ENCODE measurements at places on chromosomes 3 and 15.

DNA sequence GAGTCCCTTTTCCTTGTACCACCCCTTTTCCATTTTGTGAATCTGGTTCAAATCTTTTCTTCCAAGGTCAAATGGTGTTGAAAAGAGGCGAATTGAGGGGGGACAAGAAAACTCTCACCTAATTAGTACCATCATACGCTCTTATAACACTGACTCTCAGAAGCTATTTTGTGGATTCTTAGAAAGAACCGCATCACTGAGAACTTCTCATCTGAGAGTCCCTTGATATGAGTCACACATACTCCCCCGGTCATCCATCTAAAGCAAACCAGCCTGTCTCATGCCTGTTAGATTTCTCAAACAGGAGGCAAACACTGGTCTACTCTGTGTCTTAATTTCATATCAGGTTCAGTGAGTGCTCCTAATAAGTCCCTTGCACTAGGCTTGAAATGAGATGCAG, 76.5 kb upstream of the SPRED1 start:
- DNase-seq, result peak; percentile 4

GRCh38 chr15:41892621-41893421, 1.0 kb downstream of the SPTBN5 start:
- DNase-seq, result no peak

DNA sequence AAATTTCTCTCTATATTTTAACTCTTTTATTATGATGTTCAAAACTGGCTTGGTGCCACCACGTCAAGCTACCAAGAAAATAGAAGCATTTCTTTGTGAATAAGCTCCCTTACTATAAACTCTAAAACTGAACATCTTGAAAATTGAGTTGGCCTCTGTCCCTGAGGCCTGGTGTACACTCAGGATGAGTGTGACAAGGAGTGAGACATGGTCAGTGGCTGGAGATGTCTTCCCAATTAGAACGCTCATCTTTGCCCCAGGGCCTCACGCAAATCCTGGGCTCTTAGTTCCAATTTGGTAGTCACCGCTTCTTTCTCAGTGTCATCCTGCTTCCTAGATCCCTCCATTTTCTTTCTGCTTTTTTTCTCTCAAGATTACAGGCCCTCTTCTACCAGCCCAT, 26.2 kb downstream of the SLC2A2 start:
- DNase-seq, result no peak

DNA sequence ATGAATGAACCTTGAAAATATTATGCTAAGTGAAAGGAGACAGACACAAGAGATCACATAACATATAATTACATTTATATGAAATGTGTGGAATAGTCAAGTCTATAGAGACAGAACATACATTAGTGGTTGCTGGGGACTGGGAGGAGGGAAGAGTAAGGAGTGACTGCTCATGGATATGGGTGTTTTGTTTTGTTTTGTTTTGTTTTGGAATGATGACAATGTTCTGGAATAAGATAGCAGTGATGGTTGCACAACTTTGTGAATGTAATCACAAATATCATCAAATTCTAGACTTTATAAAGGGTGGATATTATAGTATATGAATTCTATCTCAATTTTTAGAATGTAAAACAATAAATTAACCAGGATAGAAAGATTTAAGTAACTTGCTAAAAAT, 57.4 kb upstream of the PHLDB2 start:
- DNase-seq, result no peak

- DNase-seq, result no peak
Measured at GRCh38 chr3:13108861-13109260, 35.6 kb upstream of the IQSEC1 start.

DNA sequence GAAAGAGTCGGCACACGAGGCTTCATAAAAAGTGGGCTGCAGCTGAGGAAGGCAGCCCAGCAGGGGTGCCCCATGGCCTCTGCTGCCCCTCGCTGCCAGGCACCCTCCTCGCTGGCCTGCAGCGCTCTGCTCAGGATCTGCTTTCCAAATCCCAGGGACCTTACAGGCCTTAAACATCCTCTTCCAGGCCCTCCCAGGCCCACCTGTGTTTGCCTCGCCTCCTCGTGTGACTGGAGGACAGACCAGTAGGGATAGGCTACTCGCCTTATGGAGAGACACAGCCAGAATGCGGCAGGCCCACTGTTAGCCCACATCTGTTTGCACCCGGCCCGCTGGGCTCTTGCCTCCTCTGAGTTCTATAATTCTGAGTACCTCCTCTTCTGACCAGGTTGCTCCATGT, 124.5 kb upstream of the PLXNA1 start:
- no peak for DNase-seq

- peak; percentile 53 for DNase-seq
Measured at GRCh38 chr3:128067489-128067888, 15.3 kb downstream of the SEC61A1 start.

DNA sequence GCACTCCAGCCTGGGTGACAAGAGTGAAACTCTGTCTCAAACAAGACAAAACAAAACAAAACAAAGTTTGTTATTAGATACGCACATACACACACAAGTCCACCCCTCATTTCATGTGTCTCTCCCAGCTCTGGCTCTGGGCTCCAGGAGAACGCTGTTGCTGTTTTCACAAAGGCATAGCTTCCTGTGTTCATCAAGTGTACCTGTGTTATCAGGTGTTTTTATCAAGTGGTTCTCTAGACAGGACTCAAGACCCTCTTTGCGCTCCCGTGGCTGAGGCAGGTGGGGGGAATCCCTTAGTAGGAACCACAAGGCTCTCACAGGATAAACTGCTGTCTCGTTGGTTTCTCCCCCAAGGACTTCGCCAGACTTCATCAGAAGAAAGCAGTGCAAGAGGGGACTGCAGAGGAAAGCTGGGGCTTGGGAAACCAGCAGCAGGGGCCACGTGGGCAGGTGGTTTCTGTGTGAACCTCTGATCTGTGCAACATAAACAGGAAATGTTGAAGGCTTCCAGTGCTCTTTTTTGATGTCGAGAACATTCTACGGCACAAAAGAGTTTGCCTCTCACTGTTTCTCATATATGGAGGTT, 6.9 kb upstream of the PPP1R2 start:
- peak; percentile 54 for DNase-seq

DNA sequence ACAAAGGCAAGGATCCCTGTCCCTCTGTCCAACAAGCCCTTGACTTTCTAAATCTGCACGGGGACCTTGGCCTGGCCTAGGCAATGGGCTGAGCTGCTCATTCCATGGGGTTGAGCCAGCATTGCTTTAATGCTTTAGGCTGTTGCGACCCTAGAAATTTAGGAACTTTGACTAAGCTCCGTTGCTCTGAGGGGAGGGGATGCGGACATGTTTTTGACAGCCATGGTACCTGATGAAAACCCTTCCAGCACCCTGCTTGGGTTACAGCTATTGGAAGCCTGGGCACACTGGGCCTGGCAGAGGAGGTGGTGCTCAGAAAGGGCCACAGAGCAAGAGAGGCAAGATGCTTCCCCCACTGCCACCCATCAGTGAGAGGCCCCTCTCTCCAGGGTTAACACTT, 37.1 kb downstream of the SYNM start:
- no peak for DNase-seq

GRCh38 chr15:93671387-93671943, 559.9 kb upstream of the MCTP2 start:
- no peak for DNase-seq

- DNase-seq, result no peak
Measured at GRCh38 chr3:111498022-111498421, 44.0 kb upstream of the CD96 start.

DNA sequence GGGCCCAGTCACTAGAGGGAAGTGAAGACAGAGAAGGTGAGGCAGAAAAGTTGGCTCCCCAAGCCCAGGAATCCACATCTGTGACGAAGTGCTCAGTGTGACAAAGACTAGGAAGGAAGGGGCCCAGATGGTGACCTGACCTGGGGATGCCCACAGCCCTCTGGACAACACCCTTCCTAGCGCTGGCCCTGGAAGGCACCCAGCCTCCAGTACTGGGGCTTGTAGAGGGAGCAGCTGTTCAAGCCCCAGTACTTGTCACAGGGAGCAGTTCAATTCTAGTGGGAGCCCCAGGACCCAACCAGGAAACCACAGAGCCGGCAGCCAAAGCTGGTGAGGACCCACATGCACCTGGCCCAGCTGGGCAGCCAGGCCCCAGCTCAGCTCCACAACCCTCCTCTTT, 190.8 kb downstream of the XXYLT1 start:
- peak; percentile 41 for DNase-seq

- DNase-seq, result no peak
Measured at GRCh38 chr3:94081884-94082283, 19.0 kb downstream of the NSUN3 start.

DNA sequence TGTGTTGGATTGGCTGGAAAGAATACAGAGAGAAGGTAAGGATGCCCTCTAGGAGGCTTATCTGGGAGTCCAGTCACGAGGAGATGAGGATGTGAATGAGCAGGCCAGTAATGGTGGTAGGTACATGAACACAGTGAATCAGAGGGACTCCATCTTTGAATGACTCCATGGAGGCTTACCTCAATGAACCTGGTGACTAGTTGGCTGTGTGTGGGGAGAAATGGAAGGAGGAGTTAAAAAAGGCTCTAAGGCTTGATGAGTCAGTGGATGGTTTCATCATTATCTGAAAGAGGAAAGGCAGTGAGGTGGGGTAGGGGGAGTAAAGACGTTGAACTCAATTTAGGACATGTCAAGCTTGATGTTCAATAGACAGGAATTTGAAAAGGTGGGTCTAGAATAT, 61.1 kb downstream of the KCNAB1 start:
- no peak for DNase-seq

DNA sequence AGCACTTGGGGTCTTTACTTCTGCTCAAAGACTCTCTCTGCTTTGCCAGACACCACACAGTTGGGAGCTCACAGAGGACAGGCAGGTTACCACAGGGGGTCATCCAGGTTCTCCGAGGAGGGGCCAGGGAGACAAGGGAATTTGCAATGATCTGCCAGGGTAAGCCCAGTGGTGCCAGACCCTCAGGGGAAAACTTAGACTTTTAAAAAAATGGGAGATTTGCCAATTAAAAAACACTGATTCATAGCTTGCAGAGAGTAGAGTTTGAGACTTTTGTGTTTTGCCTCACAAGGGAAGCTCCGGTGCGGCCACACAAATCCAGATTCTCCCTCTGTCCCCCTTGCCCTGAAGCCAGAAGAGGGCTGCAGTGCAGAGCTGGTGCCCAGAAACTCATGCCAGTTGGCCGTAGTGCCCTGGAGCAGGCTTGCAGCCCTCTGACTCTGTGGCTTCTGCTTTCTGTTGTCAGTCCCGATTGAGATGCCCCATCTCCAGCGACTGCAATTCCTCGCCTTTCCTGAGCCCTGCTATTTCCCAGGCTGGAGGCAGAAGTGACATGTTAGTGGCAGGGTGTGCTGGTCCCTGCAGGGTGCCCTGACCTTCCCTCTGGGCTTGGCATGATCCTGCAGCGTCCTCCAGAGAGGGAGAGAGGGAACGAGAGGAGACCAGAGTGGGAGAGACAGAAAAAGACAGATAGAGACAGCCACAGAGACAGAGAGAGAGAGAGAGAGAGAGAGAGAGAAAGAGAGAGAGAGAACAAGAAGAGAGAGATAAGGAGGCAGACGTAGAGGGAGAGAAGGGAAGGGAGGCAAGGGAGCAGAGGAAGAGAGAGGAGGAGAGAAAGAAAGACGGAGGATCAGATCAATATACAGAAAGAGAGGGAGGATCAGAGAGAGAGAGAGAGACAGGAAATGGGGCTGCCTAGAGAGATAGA, 46.0 kb downstream of the RHCG start:
- no peak for DNase-seq

GRCh38 chr15:57109005-57109404, 190.6 kb downstream of the TCF12 start:
- no peak for DNase-seq

Measured in hematopoietic multipotent progenitor cell treated with erythropoietin and hydrocortisone succinate and interleukin-3 and kit ligand, for 4 days (in vitro differentiated cells).